ENCODE measurements at places on chromosomes 12 and 14.

DNA sequence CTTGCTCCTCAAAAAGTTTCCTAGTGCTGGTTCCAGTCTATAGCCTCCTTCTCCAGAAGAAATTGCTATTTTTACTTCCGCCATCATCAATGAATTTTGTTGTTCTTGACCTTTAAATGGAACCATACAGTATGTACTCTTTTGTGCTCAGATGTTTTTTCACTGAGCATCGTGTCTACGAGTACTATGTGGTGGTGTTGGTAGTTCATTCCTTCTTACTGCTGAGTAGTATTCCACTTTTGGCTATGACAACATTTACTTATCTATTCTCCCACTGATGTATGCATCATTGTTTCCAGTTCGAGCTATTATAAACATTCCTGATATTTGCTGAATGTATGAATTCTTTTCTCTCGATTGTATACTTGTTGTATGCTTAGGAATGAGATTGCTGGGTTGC lies 28.6 kb downstream of the SLC2A14 start:
- no peak for DNase-seq

DNA sequence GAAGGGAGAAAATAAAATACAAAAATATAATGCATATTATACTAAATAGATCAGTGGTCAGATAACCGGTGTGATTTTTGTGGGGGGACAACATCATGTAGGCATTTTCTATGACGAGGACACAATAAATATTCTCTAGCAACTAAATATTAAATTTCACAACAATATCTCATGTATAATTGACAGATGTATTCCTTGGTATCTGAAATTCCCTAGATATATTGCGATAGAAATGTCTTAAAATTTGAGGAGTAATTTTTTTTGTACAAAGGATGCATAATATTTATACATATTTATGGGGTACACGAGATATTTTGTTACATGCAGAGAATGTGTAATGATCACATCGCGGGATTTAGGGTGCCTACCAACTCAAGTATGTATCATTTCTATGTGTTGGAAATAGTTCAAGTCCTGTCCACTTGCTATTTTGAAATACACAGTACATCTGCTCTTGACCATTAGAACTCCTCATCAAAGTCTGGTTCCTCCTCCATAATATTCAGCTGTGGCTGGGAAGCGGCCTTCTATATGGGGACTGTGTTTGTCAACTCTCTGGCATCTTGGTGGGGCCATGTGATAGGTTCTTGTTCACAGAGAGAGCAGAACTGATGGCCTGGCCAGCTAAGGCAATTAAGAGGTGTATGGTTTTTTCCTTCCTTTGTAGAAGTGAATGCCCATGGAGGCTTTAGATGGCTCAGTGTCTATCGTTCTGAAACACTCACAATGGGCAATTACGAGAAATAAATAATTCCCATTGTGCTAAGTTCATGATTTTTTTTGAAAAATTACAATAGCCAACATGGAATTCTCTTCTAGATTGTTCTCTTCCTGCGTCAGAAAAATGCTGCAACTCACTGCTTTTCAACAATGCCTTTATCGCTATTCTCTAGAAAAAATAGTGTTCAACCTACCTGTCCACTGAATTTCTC lies 8.8 kb downstream of the A2M start:
- DNase-seq = no peak

- DNase-seq = no peak
These were observed 86.6 kb downstream of the NTN4 start for GRCh38 chr12:95703986-95704385.

DNA sequence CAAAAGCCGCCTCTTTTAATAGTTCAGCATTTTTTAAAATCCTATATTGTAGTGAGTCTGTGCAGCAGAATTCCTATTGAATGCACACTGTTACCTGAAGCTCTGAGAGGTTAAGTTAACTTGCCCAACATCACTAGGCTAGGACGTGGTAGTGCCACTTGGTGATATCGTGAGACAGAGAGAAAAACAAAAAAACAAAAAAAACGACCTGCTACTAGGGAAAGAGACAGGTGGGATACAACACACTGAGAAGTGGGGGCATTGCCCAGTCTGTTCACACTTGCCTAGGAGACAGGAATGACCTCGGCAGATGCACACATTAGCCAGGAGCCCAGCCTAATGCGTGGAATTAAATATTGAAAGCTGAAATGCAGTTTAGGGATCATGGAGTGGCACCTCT lies 129.7 kb upstream of the CCND2 start:
- no peak for DNase-seq

DNA sequence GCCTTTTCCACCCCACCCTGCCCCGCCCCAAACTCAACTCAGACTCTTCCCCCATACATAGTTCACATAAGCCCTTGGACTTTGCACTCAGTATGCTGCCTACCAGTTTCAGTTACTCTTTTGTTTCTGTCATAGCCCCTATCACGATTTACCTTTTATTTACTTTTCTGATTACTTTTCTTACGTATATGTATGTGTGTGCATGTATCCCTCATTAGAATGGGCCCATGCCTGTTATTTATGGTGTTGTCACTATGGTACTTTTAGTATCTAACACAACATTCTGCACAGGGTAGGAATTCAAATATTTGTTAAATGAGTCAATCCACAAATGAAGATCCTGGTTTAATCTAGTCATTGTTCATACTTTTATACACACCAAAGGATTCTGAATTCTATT lies 16.5 kb upstream of the LUM start:
- no peak for DNase-seq

DNA sequence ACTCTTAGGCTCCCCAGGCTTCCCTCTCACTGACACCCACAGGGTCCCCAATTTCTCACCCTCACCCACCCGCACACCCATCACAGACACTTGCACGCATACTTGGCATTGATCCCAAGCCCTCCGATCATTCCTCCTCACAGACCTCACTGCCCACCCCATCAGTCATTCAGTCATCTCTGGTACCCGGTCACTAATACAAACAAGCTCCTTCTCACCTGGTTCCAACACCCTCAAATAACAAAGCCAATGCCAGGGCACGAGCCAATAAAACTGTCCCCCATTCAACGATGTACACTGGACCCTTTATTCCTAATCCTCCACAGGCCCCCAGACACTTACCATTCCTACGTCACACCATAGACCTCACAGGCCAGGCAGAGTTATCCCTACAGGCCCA lies 2.3 kb downstream of the ZNF605 start:
- DNase-seq = no peak

DNA sequence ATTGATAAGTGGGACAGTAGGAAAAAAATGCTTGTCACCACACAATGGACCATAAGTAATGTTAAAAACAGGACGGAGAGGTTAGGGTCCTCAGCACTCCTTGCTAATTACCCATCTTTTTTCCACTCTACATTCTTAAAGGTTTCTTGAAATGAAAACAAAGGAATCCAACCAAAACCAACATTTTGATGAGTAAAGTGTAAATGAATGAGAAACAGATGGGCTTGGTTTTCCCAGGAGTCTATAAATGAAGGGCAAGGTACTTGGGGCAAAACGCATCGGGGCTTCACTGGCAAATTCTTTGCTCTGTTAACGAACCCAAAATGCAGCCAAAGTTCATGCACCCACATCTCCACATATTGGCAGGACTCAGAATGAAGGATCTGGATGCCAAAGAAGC lies 129.2 kb upstream of the BMP4 start:
- DNase-seq = no peak

DNA sequence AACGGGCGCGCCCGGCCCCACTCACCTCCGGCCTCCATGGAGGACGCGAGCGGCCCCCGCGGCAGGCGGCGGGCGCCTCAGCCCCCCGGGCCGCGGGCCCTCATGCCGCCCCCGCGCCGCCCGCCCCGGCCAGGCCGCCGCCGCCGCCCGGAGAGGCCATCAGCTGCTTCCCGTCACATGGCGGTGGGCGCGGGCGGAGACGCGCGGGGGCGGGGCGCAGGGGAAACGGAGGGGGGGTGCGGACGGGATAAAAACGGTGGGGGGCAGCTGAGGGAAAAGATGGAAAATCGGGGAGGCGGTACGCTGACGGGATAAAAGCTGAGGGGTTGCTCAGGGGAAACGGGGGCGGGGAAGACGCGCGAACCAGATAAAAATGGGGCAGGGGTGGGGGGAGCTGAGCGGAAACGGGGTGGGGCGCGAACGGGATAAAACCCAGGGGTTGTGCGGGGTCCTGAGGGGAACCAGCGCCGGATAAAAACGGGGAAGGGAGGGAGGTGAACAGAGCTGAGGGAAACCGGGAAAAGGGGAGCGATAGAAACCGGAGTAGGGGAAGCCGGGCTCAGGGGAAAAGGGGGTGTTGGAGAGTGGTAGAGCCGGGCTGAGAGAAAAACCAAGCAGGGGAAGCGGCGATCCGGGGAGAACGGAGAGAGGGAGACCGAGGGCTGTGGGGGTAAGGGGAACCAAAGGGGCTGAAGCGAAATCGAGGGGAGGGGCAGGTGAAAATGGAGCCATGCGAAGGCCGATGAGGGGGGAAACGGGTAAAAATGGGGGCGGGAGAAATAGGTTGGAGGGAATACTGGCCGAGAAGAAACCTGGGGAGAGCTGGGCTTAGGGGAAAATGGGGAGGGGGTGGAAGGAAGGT lies at the start of gene WSB2:
Gene WSB2, minus strand, starts transcription at position 169 of the 862 bp plus-strand sequence. Its CDS starts 131 bp downstream, at position 38.
- peak; percentile 32 for DNase-seq

- DNase-seq = no peak
These were observed 75.6 kb downstream of the LMO3 start for GRCh38 chr12:16530268-16530850.

DNA sequence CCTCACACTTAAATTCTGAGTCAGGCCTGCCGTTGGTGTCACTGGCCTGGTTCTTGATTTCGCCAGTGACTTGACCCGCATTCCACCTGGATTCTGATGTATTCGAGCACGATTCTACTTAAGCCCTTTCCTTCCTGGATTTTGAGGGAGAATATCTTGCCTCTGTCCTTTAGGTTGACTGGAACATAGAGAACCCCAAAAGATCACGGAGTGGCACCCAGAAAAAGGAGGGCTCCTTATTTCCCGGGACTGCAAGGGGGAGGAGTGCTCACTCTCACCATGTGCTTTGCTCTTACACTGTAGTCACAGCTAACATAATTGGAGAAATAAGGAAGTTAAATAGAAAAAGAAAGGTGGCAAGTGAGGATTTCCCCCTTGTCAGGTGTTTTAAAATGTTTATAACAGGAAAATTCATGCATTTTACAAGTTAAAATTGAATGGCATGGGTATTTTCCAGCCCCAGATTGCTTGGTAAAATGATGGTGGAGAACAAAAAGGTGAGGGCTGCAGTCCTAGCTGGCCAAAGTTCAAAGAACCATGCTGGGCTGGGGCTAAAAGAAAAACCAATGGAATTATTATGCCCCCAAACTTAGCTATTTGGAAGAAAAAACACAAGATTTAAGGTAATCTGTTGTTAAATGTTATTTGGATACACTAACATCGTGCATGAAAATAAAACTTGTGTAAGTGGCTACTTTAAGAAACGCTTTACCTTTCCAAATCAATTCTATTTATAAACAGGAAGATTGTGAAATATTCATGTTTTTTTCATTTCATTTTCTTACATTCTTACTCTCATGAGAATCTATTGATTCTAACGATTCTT lies 8.9 kb downstream of the FOXA1 start:
- no peak for DNase-seq

- DNase-seq = no peak
These were observed 696.7 kb upstream of the TBX3 start for GRCh38 chr12:115380546-115381120.

- no peak for DNase-seq
These were observed 48.5 kb downstream of the BAZ2A start for GRCh38 chr12:56581418-56582145.

- no peak for DNase-seq
These were observed 873 bp upstream of the GSC start for GRCh38 chr14:94770815-94771157.

DNA sequence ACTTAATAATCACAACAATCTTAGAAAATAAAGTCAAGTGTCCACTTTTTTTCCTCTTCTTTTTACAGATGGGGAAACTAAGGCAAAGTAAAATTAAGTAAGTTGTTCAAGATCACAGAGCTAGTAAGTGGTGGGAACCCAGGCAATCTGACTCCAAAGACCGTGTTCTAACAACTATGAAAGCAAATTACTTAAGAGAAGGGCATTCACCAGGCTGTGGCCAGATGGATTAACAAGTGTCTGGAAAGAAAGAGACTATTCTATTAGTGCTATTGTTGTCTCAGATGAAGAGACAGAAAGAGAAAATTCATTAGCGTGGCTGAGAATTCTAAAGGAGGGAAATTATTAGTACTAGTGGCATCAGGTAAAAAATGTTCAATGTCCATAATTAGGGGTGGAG lies 48.5 kb downstream of the FGD6 start:
- no peak for DNase-seq

DNA sequence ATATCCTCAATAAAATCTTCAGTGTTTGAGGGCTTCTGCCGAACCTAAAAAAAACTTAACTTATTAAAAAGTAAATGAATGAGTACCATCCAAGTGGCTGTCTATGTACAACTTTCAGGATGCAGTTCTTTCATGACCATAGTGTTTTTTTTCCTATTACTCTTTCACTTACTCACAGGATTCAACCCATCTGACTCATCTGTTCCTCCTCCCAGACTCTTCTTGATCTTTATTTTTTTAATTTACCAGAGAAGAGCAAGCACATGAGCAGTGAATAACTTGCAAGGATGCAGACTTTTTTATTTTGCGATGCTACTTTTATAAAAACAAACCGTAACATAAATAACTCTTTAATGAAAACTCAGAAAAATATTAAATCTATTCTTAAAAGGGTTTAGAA lies 24.5 kb downstream of the RECQL start:
- no peak for DNase-seq

DNA sequence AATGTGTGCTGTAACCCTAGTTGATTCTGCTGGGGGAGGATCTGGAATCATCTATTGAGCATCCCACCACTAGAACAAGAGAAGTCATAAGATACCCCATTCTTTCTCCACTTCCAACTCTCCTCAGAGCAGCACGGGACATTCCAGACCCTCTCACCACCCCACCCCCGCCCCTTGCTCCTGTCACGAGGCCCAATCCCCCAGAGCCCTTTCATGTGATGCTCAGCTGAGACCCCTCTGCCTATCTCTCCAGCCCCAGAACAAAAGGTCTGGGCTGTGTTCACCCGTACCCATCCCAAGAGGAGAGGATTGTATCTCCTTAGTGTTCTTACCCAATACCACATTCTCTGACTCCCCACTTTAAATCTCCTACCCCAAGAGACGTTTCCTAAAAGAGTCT lies 602 bp downstream of the PMEL start:
- DNase-seq = no peak

- no peak for DNase-seq
These were observed 41.3 kb upstream of the RNU6-8 start for GRCh38 chr14:32244404-32244803.

DNA sequence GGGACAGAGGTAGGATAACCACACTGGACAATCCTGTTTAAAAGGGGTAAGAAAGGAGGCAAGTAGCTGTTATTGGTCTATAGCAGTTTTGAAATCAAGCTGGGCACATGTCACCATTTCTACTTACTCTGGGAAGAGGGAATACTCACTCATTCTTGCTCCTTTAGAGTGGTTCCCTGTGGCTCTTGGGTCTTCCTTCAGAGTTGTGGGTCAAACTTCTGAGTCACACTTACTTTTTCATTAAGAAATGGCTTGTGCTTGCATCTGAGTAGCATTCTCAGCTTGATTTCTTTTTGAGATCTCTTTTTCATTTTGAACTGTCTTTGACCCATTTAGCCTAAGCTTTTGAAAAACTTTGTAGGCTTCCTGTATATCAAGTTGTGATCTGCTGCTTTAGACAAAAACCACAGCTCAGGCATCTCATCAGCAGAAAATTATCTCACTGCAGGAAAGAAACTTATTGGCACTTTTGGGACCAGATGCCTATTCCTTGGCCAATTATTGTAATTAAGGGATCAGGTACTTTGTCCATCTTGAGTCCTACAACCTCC lies 122.2 kb downstream of the AEBP2 start:
- DNase-seq = no peak

- no peak for DNase-seq
These were observed 26.1 kb downstream of the KMT5A start for GRCh38 chr12:123410041-123410412.

GRCh38 chr12:130451001-130451930 lies 113.6 kb downstream of the PIWIL1 start:
- DNase-seq = no peak
